ENCODE measurements at places on chromosomes 4 and X.

- no peak for DNase-seq
Measured at GRCh38 chr4:22842360-22843018, 149.8 kb downstream of the GBA3 start.

- no peak for DNase-seq
Measured at GRCh38 chr4:114043116-114043515, 63.7 kb upstream of the ARSJ start.

- no peak for DNase-seq
Measured at GRCh38 chr4:104811727-104812126, 317.0 kb upstream of the CXXC4 start.

- no peak for DNase-seq
Measured at GRCh38 chr4:88999392-88999930, 57.5 kb downstream of the FAM13A start.

DNA sequence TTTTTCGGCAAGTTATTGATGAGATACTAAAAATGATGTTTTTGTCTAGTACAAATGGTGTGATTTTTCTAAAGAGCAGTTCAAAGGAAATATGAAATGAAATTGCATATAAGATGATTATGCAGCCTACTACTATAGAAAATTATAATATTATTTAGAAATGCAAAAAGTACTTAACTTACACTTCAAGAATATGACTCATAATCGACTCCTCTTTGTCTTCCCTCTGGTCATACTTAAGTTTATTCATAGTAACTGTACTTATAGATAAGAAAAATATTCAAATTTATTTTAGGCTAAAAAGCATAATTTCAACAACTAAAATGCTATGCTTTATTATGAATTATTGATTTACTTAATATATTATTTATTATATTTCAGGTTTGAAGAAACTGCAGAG lies 33.2 kb downstream of the CEP44 start:
- no peak for DNase-seq

DNA sequence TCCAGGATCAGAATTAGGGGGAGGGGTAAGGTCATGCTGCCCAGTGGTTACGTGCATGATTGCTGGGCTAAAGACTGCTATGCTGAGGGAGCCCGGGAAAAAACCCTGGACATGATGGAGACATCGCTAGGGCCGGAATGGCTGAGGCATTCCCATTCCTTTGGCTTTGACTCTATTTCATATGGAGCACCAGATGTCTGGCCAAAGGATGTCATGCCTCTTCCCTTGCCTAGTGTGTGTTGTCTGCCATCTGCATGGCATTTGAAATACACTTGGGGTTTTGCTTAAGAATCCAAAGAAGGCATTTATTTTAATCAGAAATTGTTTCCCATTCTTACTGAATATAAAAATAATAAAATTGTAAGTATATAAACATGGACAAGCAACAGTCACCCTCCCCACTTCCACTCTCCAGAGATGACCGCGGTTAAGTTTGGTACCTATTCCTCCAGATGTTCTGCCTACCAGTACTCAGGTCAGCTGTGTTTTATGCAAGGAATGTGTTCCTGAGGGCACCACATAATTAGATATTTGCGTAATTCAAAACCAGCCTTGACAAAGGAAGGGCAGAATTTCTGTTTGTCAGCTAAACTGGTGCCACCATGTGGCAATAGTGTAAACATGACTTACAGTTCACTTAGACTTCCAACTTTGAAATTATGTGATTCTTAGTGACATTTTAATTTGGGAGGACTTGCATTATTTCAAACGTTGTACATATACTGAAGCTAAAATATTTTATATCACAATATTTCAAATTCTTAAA lies 105.9 kb downstream of the CT47B1 start:
- DNase-seq = no peak

DNA sequence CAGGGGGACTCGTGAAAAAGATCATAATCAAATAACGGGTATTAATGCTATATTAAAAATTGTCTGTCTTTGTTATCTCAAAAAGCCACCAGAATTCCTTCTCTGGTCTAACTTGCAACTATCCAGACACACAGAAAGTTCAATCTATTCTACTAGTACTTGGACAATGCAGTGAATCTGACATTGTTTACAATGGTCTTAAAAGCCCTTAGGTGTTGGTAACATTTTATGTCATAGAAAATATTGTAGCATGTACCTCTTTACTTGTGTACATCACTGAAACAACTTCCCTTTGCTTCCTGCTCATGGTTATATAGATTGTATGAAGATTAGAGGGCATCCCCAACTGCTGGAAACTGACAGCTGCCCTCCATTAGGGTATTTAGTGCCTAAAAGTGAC lies 71.1 kb upstream of the PPP3CA start:
- no peak for DNase-seq

DNA sequence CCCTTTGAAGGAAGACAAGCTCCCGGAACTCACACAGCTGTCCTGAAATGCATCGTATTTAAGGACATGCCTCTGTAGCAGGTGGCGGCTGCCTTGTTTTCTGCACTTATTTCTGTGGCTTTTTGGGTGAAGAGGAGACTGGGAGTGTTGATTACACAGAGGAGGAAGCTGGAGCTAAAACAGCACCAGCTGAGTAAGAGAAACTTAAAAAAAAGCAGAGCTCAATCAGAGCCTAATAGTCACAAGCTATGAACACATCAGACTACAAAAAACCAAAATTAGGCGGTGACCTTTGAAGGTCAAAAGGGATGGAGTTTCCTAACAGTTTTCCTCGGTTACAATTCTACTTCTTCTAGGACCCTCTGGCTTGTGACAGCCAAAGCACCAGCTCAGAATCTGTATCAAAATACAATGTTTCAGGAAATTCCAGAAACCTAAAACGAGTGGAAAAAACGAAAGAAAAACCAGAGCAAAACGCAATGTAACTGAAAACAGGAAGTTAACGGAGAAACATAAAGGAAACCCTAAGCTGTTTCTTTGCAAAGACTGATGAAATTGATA lies 13.5 kb downstream of the PRKX start:
- no peak for DNase-seq
